ENCODE measurements at places on chromosomes 16 and 17. TPM values are rescaled to one million over a fixed set of nuclear protein-coding genes. Genes with fewer than 3 reads are reported as not detected.
A peak's percentile ranks its signal among the peaks of the same experiment; 100 is the strongest.

- no peak for DNase-seq
Observed at GRCh38 chr17:20008242-20009051, 712 bp upstream of the SPECC1 start.

DNA sequence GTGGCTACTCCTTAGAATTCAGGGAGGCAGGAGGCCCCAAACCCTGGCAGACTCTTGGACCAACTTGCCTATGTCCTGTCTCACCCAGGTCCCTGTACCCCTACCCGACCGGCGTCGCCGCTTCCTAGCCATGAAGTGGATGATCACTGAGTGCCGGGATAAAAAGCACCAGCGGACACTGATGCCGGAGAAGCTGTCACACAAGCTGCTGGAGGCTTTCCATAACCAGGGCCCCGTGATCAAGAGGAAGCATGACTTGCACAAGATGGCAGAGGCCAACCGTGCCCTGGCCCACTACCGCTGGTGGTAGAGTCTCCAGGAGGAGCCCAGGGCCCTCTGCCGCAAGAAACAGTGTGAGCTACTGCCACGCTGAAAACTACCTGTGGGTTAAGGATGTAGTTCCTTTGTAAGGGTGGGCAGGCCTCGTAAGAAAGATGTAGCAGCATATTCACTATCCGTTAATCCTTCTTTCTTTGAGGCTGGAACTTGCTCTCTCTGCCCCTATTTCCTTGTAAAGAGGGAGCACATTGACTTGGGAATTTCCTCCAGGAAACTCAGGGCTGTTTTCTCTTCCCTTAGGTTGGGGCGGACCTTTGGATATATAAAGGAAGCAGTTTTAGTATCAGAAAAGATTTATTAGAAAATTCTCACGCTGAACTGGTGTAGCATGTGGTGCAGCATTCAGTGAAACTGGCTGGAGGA, 4.1 kb downstream of the MRPS7 start:
- DNase-seq: no peak

GRCh38 chr17:17508019-17508535, 11.9 kb upstream of the RASD1 start:
- DNase-seq: no peak

DNA sequence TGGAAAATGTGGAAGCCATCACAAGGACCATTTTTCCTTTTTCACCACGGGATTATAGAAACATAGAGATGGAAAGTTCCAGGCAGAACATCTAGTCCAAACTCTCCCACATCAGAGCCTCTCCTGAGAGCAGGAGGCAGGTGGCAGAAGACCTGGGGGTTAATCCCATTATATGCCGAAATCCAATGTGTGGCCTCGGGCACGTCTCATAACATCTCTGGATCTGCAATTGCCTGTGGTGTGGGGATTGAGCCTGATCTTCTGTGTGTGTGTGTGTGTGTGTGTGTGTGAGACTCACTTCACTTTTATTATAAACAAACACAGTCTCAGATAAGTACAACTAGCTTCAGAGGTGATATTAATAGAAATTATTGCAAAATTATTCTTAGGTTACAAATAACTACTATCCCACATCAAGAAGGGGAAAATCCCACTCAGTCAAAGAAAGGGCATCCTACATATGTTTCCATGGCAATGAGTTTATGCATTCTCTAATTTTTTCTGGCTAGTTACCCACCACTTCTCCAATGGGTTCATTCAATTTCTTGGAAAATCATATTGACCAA, 199.1 kb downstream of the FOXL1 start:
- DNase-seq: no peak

DNA sequence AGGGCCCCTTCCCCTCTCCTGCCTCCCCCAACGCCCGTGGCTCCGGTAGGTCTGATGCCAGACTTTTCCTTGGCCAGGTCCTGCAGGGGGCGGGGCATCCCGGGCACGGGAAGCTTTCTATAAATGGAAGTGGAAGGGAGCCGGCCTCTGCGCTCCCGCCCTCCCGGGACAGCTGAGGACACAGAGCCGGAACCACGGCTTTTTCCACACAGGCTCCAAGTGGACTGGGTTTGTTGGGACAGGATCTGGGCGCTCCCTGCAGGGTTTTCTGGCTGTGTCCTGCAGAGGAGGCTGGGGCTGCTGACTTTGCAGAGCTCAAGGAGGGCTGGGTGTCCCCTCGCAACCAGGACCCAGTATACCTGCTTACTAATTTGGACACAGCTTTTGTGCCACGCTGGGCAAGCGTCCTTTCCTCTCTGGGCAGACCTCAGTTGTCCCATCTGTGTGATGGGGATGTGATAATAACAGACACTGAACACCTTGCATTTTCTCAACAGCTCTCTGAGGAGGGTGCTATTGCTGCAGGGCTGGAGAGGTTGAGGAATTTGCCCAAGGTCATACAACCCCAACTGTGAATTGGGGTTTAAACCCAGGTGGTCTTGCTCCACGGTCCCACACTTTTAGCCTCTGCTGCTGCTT, 1.8 kb downstream of the TNS4 start:
- DNase-seq: peak; percentile 67

- no peak for DNase-seq
Observed at GRCh38 chr17:876272-876671, 94.1 kb downstream of the MRM3 start.

GRCh38 chr17:9205520-9206409, 184.5 kb downstream of the NTN1 start:
- no peak for DNase-seq

- no peak for DNase-seq
Observed at GRCh38 chr16:79800016-79800608, 199.6 kb upstream of the MAF start.

GRCh38 chr16:23500862-23501225, 9.4 kb downstream of the GGA2 start:
- DNase-seq: no peak

GRCh38 chr17:29168079-29168758, 12.0 kb downstream of the MYO18A start:
- DNase-seq: no peak

DNA sequence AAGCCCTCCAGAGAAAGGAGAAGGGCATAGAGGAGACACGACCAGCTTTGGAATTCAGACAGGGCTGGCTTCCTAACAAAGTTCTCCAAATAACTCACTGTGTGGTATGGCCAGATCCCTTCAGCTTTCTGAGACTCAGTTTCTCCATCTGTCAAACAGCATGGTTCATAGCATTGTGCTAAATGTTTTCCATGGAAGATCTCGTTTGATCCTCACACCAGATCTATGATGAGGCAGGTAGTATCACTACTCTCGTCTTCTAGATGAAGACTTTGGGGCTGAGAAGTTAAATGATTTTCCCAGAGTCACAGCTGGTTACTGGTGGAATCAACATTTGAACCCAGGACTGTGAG, 507.3 kb downstream of the HAPSTR1 start:
- DNase-seq: no peak

- DNase-seq: no peak
Observed at GRCh38 chr17:1162116-1162855, 17.5 kb downstream of the ABR start.

- no peak for DNase-seq
Observed at GRCh38 chr17:45440161-45440778, 7.6 kb upstream of the ARHGAP27 start.

- peak; percentile 75 for DNase-seq
Observed at GRCh38 chr16:66899945-66900710, 18.6 kb downstream of the CDH16 start.

DNA sequence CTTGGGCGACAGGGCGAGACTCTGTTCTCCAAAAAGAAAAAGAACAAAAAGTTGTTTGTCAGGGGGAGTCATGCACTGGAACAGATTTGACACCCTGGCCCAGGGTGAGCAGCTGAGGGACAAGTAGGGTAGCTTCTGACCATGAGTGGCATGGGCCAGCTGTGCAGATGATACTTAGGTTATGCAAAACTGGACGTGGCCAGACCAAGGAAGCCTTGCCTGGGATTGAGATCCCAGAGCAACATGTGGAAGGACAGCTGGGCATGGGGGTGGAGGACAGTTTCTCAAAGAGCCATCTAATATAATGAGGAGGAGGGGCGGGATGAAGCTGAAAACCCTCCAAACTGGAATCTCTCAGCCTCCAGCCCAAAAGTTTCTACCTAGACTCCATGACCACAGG, 19.6 kb upstream of the SLC35B1 start:
- DNase-seq: no peak

DNA sequence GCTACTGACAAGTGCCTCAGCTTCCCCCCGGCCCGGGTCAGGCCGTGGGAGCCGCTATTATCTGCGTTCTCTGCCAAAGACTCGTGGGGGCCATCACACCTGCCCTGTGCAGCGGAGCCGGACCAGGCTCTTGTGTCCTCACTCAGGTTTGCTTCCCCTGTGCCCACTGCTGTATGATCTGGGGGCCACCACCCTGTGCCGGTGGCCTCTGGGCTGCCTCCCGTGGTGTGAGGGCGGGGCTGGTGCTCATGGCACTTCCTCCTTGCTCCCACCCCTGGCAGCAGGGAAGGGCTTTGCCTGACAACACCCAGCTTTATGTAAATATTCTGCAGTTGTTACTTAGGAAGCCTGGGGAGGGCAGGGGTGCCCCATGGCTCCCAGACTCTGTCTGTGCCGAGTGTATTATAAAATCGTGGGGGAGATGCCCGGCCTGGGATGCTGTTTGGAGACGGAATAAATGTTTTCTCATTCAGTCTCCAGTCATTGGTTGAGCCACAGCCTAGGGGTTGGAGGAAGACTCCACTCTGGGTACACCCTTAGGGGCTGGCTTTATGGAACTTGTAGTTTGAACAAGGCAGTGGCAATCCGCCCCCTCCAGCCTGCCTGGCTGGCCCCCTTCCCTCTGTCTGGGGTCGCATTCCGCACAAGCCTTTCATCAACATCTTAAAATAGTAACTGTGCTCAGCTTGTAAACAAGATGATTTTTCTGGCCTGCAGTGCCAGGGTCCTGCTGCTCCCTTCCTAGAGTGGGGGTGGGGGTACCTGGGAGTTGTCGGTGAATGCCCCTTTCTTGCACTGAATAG, 4.1 kb downstream of the SYNGR2 start:
- no peak for DNase-seq

GRCh38 chr16:70800311-70800710, 647 bp downstream of the VAC14 start:
- DNase-seq: peak; percentile 8

GRCh38 chr17:70256751-70257150, 87.4 kb downstream of the KCNJ2 start:
- no peak for DNase-seq

- no peak for DNase-seq
Observed at GRCh38 chr17:63070031-63070430, 104.0 kb downstream of the TANC2 start.

DNA sequence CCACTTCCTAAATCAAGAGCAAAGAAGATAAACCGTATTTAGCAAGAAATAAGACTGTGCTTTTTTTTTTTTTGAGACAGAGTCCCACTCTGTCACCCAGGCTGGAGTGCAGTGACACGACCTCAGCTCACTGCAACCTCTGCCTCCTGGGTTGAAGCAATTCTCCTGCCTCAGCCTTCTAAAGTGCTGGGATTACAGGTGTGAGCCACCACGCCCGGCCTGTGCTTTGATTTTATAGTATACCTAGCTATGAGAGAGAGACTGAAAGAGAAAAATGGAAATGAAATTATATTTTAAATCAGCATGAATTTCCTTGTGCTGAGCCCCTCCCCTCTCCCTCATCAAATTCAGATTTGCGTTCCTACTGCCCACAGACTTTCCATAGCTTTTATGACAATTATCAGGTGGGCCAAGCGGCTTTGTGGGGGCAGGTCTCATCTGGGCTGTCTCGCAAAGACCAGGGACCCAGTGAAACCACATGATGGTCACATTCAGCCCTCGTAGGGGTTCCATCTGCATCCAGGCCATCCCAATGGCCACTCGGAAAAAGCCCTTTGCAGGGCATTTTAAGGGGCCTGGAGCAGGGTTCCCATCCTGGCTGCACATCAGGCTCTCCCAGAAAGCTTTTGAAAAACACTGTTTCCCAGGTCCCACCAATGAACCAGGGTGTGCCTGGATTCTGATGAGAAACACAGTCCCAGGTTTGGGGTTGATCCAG, 8.5 kb downstream of the CACNG1 start:
- DNase-seq: no peak

DNA sequence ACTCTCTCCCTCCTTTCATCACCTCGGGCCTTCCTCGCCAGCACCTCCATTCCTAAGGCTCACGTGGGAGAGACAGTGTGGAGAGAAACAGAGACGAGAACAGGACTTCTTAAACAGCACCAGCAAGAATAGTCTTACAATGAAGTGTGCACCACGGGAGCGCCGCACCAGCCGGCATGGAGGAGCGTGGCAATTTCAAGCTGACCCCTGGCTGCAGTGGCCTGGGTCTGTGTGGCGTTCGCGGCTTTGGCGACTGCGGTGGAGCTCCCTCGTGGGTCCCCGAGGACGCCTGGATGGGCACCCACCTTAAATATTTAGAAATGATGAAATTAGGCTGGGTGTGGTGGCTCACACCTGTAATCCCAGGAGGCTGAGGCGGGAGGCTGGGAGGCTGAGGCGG, 20.5 kb upstream of the MED9 start:
- DNase-seq: no peak

- DNase-seq: no peak
Observed at GRCh38 chr16:67170949-67171649, 761 bp downstream of the NOL3 start.

GRCh38 chr16:47460359-47460710, 528 bp downstream of the ITFG1 start:
- peak; percentile 3 for DNase-seq

GRCh38 chr17:76240461-76241203, at the start of gene RNF157:
TSS of gene RNF157 (minus strand) at chr17:76240493. CDS start at chr17:76240240, 253 bp downstream.
- peak; percentile 25 for DNase-seq

DNA sequence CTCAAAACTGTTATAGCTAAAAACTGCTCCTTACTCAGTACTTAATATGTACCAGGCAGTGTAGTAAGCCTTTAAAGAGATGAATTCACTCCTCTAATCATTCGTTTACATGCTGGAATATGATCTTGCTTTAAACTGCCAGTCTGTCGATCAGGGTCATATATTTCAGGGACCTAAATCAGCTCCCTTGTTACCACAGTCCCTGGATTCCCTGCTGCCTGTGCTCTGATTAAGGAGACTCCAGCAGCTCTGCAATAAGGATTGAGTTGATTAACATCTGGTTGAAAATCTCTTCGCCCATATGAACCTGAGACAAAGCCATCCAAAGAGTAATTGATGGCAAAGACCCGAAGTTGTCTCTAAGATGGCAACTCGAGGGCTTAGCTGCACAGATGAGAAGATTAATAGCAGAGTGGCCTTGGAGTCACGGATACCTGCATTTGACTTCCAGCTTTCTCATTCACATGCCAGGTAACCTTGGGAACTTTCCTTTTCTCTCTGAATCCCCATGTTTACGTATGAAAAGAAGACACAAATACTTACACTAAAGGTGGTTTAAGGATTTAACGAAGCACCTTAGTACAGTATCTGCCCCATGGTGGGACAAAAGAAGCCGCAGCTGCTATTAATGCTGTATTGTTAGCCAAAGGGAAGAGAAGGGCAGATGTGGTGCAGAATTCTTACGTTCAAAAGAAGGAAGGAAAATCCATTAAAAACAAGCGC, 68.2 kb downstream of the VAT1L start:
- DNase-seq: no peak

- DNase-seq: no peak
Observed at GRCh38 chr17:54666559-54666958, 234.1 kb upstream of the TOM1L1 start.

Gene ZNF747
- total RNA-seq: 2.5 TPM

Gene PDILT
- not detected for total RNA-seq

Gene CAPNS2
- 0.22 TPM for total RNA-seq

Gene CLEC19A
- 0.38 TPM for total RNA-seq

Gene SCARF1
- 1.1 TPM for total RNA-seq

Gene KPNA2
- total RNA-seq: 473 TPM

Gene PRCD
- total RNA-seq: not detected

Gene PIRT
- not detected for total RNA-seq

Gene ZSCAN10
- not detected for total RNA-seq

Gene HS3ST3A1
- total RNA-seq: 139 TPM

Gene KRTAP2-3
- total RNA-seq: 0.69 TPM

Measured in A172 (cell line).